Stimulated activated CD4-positive, alpha-beta T cell treated with anti-CD3 and anti-CD28 coated beads, Interleukin-1b, Interleukin-23, amount 100 ng/mL, for 48 hours (primary cell): ENCODE measurements at places on chromosomes 2 and 18.

GRCh38 chr2:206190689-206191088 is 31.0 kb downstream of the EEF1B2 start:
- DNase-seq = no peak

- DNase-seq = no peak
These were observed 44.0 kb downstream of the GYPC start for GRCh38 chr2:126699716-126700581.

DNA sequence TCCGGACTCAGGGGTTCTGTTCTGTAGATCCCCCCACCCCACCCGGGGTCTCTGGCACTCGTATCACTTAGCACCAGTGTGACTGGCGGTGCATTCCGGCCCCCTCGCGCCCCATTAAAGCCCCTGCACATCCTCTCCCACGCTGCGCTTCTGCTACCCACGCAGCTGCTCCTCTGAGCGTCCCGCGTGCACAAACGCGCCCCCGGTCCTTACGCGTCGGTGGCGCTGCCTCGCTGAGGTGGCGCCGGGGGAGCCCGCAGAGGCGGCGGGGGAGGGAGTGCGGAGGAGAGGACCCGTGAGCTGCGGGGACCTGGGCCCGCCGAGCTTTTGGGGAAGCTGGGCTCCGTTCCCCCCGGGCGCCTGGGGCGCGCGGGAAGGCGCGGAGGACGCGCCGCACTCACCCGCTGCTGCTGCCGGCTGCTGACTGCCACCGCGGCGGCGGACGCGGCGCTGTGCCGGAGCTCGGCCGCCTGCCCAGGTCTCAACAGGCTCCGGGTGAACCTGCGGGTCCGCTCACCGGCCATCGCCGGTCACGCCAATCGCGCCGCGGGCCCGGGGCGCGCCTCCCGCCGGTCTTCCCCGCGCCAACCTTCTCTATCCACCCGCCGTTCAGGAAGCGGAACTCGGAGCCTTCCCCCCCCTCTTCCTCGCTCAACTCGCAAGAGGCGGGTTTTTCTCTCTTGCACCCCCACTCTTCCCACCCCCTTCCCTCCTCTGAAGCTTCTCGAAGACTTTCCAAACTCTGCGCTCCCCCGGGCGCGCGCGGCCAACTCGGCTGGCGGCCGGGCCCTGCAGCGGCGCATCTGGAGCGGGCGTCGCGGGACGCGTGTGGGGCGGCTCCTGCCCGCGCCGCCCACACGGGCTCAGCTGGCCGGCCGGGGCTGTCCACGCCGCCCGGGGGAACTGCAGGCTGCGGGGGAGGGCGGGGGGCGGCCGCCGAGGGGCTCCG is at the start of gene DOCK10:
Gene DOCK10, minus strand, starts transcription at position 618 of the 949 bp plus-strand sequence. Its CDS starts 94 bp downstream, at position 524.
- DNase-seq = peak; percentile 52

GRCh38 chr2:138094031-138094430 is 129.8 kb downstream of the HNMT start:
- DNase-seq = no peak

DNA sequence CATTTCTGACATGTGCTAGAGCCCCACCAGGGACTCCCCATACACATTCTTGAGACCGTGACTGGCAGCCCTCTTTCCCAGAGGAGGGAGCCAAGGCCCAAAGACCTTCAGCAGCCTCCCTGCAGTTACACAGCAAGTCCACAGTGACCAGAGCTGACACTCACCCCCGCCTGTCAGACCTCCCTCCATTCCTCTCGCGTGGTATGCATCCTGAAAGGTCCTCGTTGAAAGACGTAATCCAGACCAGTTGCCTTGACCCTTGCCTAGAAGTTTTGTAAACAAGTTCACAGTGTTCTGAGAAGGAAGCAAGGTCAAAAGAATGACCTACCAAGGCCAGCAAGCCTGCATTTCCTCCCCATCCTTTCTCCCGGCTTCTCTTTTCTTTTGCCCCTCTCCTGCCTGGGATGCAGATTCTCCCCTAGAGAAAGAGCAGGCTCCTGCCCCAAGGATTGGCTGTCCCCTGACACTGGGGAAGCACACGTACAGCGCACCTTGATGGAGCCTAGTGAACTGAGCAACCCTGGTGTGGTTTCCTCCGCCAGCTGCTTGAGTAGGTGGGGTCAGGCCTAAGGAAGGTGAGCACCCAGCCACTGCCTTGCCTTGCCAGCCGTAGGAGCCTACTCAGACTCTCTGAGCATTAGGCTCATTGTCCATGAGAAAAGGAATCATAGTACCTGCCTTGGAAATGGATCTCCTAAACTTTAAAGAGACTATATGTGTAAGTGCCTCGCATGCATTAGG is 18.3 kb downstream of the TRIB2 start:
- no peak for DNase-seq

DNA sequence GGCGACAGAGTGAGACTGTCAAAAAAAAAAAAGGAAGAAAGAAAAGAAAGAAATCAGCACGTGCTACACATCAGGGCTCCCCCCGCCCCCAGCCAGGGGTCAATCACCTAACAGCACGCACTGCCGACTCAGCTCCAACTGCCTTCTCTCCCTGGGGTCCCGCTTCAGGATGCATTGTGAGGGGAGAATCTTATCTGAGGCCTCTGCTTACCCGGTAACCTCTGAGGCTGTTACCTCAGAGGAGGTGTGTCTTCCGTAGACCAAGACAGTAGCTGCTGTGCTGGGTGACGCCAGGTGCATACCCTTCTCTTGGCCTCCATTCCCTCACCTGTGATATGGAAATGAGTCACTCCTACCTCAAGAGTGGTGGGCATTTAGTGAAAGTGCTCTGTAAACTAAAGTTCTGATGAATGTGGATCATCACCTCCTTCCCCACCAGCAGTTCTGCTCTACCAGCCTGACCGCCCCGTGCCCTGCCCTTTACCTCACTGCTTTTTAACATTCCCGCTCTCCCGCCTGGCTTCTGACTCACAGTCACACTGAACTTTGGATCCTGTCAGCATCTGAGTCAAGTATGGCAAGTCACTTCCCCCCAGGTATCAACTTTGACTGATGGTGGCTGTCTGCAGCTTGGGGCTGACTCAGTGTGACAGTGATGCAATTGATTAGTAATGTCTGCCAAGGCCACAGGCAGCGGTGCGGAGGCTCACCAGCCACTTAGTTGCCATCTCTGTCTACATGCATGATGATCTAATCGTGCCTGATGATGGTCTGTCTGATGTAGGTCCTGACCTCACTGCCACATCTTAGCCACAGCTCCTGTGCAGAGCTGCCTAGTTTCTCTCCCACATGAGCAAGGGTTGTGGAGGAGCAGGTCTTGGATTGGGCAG is 20.1 kb downstream of the ARID5A start:
- peak; percentile 89 for DNase-seq

DNA sequence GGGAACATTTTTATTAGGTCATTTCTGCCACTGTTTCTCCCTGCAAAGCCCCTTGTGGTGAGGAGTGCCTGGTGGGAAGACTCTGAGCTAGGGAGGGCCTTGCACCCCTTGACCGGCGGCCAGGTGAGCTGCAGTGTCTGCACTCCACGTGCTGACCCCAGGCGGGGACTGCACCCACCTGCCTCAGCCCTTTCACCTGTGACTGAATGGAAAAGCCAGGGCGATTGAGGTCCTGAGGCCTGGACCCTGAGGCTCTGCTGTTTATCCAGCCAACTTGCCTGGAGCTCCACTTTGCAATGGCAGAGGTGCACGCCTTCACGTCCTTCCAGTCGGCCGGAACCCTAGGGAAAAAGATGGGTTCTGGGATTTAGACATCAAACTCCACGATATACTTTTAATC is 53.1 kb downstream of the TMEM18 start:
- no peak for DNase-seq

GRCh38 chr2:118046634-118047210 is 32.9 kb upstream of the CCDC93 start:
- DNase-seq = no peak

GRCh38 chr2:195662138-195662537 is 5.1 kb downstream of the SLC39A10 start:
- DNase-seq = no peak

DNA sequence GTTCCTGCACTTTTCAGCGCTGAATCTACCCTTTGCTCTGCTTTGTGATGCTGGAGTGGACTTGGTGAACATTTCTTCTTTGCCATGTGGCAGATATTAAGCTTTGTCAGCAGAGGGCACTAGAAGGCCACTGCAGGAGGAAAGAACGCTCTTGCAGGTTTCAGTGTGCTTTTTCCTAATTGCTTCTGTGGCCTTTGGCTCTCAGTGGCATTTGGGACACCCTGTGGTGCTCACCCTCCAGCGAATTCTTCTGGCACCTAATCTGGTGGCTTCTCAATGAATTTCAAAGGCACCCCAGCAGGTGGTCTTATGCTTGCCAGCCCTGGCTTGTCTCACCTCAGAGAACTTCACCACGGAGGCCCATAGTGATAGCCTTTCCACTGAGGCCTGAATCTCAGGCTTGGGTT is 146.7 kb downstream of the MYO3B start:
- peak; percentile 23 for DNase-seq

DNA sequence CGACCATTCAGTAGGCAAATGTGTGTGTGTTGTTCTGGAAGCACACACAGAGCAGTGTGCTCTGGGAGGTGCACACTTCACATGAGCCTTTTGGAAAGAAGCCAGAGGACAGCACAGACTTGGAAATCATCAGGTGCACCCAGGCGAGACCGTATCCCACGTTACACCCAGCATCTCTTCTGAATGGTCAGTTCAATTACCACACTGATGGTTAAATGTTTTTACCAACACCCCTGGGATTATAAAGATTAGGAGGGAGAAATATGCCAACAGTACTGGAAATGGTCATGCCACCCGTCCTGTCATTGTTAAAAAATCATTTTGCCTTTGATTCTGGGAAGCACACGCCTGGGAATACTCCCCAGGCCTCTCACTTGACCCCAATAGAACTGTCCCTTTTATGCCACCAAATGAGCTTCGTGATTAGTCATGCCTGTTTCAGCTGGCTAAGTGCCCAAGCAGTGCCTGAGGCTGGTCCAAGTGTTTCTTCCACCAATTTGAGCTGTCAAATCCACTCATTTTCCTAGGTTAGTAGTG is 183.7 kb downstream of the NRP2 start:
- DNase-seq = no peak

- DNase-seq = no peak
These were observed 18.5 kb downstream of the TRAF3IP1 start for GRCh38 chr2:238338710-238339394.

GRCh38 chr2:224734949-224735348 is 18.8 kb upstream of the CCDC195 start:
- DNase-seq = no peak

GRCh38 chr2:12819721-12820120 is 103.0 kb downstream of the TRIB2 start:
- no peak for DNase-seq

GRCh38 chr2:127683757-127684156 is 8.4 kb upstream of the LIMS2 start:
- DNase-seq = no peak

GRCh38 chr18:49812286-49813068 is 856 bp downstream of the ACAA2 start:
- no peak for DNase-seq
